ENCODE measurements at places on chromosomes 12 and 14. TPM values are rescaled to one million over a fixed set of nuclear protein-coding genes. Genes with fewer than 3 reads are reported as not detected.

Gene LRTM2
- 0.13 TPM for polyA plus RNA-seq

Gene FLRT2
- polyA plus RNA-seq: 46.9 TPM

Gene PSMD9
- polyA plus RNA-seq: 55.2 TPM

Gene MIP
- 0.24 TPM for polyA plus RNA-seq

Gene KRT2
- polyA plus RNA-seq: 0.54 TPM

Gene ZNF385A
- 4.7 TPM for polyA plus RNA-seq

Gene OR10AD1
- 0.37 TPM for polyA plus RNA-seq

Gene CD163
- 10.4 TPM for polyA plus RNA-seq

- peaks cover 41% of the 10 kb centered on the region for H3K4me1 ChIP-seq
- H3K27ac ChIP-seq: peak overlapping the region; percentile 6
- no peaks in the 10 kb centered on the region for H3K36me3 ChIP-seq
- H3K4me3 ChIP-seq: no peak overlapping the region
- peak; percentile 40 for DNase-seq
Observed at GRCh38 chr12:117045160-117046010, 53.8 kb downstream of the TESC start.

DNA sequence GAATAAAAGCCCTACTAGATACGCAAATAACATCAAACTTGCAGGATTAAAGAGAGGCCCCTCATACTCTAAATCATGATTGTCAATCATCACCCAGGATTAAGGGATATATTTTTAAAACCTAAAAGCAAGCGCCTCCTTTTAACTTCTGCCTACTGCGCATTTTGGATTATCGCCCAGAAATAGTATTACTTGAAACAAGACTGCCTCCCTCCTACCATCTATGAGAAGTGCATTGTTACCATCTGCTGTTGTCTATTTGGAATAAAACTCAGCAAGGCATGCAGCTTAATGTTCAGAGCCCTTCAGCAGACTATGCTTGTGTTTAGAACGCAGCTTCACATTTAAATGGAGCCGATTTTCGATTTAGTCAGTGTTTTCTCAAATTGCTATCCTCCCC lies 79.6 kb downstream of the EXOC5 start:
- no peak overlapping the region for H3K4me3 ChIP-seq
- no peak for DNase-seq
- H3K4me1 ChIP-seq: no peaks in the 10 kb centered on the region
- peaks cover 22% of the 10 kb centered on the region for H3K27me3 ChIP-seq

- no peak overlapping the region for H3K4me3 ChIP-seq
- H3K27ac ChIP-seq: no peak overlapping the region
- no peaks in the 10 kb centered on the region for H3K27me3 ChIP-seq
- no peaks in the 10 kb centered on the region for H3K4me1 ChIP-seq
- H3K36me3 ChIP-seq: no peaks in the 10 kb centered on the region
Observed at GRCh38 chr12:104201238-104202001, 14.2 kb upstream of the TXNRD1 start.

DNA sequence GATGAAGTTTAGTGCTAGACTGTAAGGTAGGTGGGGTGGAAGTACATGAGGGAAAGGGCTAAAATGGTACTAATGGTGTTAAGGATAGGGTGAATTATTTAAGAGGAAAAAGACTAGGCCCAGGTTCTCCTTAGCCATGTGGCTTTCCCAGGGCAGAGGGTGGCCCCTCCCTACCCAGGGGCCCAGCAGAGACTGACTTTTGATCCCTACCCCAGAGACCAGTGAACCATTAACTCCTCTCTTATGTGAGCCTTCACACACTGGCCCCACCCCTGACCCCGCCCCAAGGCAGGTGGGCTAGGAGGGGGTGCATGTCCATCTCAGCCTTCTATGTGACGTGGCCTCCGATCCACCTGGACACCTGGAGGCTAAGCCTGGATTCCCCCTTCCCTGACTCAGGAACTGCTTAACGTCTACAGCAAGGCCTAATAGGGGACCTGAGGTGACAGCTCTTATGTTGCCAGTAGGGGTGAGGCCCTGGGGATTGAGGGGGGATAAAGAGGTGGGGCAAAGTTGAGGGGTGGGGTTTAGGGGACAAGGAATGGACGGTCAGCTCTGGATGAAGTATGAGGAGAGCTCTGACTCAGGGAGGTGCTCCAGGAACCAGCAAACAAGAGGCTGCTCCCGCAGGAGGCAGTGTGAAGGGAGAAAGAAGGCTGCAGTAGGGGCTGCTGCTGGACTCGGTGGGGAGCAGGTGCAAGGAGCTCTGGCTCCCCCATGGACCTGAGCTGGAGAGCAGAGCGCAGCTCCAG lies 757 bp downstream of the SLC39A5 start:
- peak overlapping the region; percentile 98 for H3K27ac ChIP-seq
- DNase-seq: peak; percentile 98

GRCh38 chr12:12428961-12429657 lies 72.2 kb downstream of the BORCS5 start:
- H3K4me1 ChIP-seq: peaks cover 6% of the 10 kb centered on the region
- DNase-seq: no peak
- no peaks in the 10 kb centered on the region for H3K36me3 ChIP-seq

DNA sequence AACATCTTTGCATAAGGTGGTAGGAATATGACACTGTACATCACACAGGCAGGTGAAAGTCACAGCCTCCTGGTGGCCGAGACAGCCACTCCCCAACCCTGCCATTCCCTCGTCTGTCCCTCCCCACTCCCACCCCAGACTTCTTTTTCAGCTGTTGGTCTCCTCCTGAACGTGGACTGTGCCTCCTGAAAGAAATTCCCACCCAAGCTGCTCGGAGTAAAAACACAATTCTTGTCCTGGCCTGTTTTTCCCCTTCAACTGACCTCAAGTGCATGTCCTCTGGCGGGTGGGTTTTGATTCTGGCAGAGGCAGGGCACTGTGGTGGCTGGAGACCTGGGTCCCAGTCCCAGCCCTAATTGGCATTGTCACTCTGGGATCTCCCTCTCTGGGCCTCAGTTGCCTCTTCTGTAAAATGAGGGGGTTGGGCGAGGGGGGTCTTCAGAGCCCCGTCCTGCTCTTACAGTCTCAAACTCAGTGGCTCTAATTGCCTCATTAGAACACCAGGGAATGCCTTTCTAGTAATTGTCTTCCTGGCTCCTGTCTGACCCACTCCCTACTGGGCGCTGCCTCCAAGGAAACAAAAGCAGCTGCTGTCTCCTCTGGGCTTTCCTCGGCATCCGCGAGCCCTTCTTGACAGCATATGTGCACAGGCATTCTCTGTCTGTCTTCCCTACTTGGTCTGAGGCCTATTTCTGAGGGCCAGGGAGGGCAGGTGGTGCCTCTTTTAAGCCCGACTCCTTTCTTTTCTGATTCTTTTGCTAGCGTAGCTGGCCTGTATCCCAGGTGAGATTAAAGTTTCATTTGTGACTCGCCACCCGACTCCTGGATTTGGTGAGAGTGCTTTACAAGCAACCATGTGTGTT lies 186.6 kb upstream of the RMST start:
- H3K36me3 ChIP-seq: no peaks in the 10 kb centered on the region
- H3K27ac ChIP-seq: no peak overlapping the region
- no peaks in the 10 kb centered on the region for H3K27me3 ChIP-seq

DNA sequence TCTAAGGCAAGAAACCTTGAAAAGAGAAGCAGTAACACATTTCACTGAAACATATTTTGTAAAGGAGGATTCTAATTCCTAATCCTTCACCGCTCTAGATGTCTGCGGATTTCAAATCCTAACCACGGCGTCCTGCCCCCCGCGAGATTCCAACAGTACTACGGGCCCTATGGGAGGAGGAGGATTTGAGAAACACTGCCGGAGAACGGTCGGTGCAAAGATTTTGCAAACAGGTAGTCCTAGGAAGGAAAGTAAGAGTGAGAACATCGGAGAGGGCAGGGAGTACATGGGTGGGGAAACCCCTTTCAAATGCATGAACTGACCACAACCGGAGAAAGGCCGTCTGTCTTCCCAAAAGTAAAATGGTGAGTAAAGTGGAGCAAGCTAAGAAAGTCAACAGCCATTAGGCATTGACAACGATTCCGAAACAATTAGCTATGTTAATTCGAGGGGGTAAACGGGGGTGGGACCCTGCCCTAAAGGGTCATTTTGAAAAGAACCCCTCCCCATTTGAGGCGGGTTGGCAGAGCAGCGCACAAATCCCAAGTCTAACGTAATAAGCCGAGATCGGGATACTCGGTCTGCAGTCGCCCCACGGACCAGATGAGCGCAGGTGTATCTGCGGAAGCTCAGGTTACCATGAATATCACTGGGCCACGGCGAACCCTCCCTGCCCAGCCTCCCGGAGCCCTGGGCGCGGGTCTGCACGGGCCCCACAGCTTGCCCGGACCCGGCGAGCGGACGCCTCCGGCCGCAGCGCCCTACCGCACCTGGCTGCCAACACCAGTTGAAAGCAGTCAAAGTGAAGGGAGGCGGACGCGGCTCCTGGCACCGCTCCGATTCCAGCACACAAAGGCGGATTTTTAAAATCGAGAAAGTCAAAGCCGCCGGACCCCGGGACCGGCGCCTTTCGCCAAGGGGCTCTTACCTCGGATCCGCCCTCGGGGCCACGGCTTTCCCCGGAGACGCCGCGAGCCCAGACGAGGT lies 662 bp downstream of the EPS8 start:
- H3K4me3 ChIP-seq: peak overlapping the region; percentile 95
- peak; percentile 76 for DNase-seq
- H3K27me3 ChIP-seq: no peaks in the 10 kb centered on the region
- H3K36me3 ChIP-seq: no peaks in the 10 kb centered on the region

- no peak overlapping the region for H3K27ac ChIP-seq
- no peak for DNase-seq
- H3K27me3 ChIP-seq: no peaks in the 10 kb centered on the region
- H3K4me1 ChIP-seq: no peaks in the 10 kb centered on the region
Observed at GRCh38 chr12:39935275-39935674, 170.6 kb downstream of the SLC2A13 start.

- DNase-seq: peak; percentile 98
- no peaks in the 10 kb centered on the region for H3K36me3 ChIP-seq
- H3K27me3 ChIP-seq: peaks cover 7% of the 10 kb centered on the region
Observed at GRCh38 chr12:32399370-32400113, at the start of gene FGD4. Gene FGD4 (plus strand): TSS chr12:32399558.

- H3K4me1 ChIP-seq: peaks cover 15% of the 10 kb centered on the region
- DNase-seq: no peak
- H3K36me3 ChIP-seq: peaks cover 2% of the 10 kb centered on the region
- H3K27ac ChIP-seq: no peak overlapping the region
- peaks cover 97% of the 10 kb centered on the region for H3K27me3 ChIP-seq
Observed at GRCh38 chr12:57619434-57620244, 8.4 kb downstream of the ARHGEF25 start.

DNA sequence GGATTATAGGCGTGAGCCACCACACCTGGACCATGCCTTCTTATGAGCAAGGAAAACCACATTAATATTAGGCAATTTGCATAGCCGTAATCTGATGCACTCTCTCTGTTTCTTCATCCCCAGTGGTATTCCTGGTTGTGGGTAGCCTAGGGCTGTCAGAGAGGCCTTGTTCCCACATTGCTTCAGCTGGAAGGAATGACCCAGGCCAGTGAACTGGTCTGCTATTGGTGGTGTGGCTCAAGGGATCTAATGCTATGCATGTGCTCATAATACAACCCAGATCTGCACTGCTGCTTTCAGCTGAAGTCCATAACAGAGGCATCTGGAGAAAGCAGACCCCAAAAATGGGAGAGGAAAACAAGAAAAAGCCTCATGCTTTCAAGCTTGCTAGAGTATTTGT lies 33.1 kb upstream of the G2E3 start:
- no peaks in the 10 kb centered on the region for H3K4me1 ChIP-seq
- H3K27ac ChIP-seq: no peak overlapping the region
- no peaks in the 10 kb centered on the region for H3K36me3 ChIP-seq
- H3K27me3 ChIP-seq: no peaks in the 10 kb centered on the region

DNA sequence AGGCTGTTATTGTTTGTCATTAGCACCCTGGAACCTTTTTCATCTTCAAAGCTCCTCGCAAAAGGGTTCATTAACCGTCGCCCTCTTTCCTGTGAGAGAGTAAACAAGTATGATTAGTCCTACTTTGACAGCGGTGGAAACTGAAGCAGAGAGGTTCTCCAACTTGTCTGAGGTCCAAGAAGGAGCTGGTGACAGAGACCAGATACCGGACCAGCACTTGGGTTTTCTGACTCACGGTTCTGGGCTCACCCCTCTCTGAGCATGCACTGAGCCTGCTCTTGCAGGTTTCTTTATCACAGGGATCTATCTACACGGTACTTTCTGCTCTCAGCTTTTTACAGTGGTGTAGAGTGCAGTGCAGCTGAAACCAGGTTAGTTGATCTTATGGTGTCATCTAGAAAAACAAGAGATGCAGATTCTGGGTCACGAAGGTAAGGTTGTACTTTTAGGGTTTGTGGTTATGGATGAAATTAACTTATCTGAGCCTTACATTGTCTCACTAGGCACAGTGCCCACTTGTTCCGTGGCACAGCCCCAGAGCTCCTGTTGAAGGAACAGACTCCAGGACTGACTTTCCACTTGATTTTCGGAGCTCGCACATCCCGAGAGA lies 62.1 kb downstream of the PPP2R5C start:
- H3K4me1 ChIP-seq: no peaks in the 10 kb centered on the region
- peak; percentile 28 for DNase-seq
- H3K4me3 ChIP-seq: no peak overlapping the region
- no peaks in the 10 kb centered on the region for H3K27me3 ChIP-seq

GRCh38 chr12:9673404-9674225 lies 4.1 kb downstream of the CLEC2D start:
- DNase-seq: no peak
- no peak overlapping the region for H3K27ac ChIP-seq
- H3K4me1 ChIP-seq: no peaks in the 10 kb centered on the region
- H3K4me3 ChIP-seq: no peak overlapping the region
- H3K27me3 ChIP-seq: no peaks in the 10 kb centered on the region

DNA sequence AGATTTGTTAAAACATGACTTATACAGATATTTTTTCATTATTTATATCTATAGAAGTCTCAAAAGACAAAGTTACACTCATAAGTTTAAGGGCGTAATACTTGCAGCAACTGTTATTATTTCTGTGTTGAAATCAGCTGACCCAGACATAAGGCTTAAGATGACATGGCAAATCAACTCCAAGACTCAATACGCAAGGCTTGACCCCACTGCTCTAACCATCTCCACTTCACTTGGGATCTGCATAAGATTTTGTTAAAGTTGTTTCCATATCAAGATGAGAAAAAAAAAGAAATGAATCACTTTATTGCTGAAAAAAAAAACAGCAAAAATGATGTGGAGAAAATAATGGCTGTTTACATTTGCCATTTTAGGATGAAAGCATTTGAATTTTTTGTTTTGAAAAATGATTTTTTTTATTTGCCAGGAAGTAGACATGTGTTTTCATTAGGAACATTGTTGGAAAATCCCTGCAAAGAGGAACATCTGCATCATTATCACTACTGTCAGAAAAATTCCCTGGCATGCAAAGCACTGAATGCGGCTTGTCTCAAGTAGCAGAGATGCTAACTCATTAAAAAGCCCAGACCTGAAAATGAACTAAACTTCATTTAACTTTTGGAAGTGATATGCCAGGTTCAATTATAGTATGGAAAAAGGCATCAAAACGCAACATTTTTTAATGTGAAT lies 73.5 kb downstream of the LIN7A start:
- no peak for DNase-seq
- H3K27ac ChIP-seq: no peak overlapping the region
- no peak overlapping the region for H3K4me3 ChIP-seq
- no peaks in the 10 kb centered on the region for H3K36me3 ChIP-seq
- peaks cover 11% of the 10 kb centered on the region for H3K4me1 ChIP-seq

All from large intestine (tissue), 12 donors.